IMR-90 (cell line): ENCODE measurements at places on chromosomes 7 and 10. TPM values are rescaled to one million over a fixed set of nuclear protein-coding genes. Genes with fewer than 3 reads are reported as not detected.

- peaks cover 16% of the 10 kb centered on the region for H3K36me3 ChIP-seq
- peak overlapping the region; percentile 99 for H3K4me3 ChIP-seq
- peak; percentile 70 for DNase-seq
- H3K27me3 ChIP-seq: no peaks in the 10 kb centered on the region
- peak overlapping the region; percentile 70 for H3K27ac ChIP-seq
- peaks cover 9% of the 10 kb centered on the region for H3K4me1 ChIP-seq
Observed at GRCh38 chr10:14604181-14605142, 170.2 kb downstream of the FAM107B start.

GRCh38 chr7:84549409-84549808, 354.8 kb upstream of the SEMA3A start:
- no peak overlapping the region for H3K4me3 ChIP-seq
- H3K36me3 ChIP-seq: no peaks in the 10 kb centered on the region
- no peak overlapping the region for H3K27ac ChIP-seq
- H3K27me3 ChIP-seq: no peaks in the 10 kb centered on the region
- peaks cover 3% of the 10 kb centered on the region for H3K4me1 ChIP-seq

DNA sequence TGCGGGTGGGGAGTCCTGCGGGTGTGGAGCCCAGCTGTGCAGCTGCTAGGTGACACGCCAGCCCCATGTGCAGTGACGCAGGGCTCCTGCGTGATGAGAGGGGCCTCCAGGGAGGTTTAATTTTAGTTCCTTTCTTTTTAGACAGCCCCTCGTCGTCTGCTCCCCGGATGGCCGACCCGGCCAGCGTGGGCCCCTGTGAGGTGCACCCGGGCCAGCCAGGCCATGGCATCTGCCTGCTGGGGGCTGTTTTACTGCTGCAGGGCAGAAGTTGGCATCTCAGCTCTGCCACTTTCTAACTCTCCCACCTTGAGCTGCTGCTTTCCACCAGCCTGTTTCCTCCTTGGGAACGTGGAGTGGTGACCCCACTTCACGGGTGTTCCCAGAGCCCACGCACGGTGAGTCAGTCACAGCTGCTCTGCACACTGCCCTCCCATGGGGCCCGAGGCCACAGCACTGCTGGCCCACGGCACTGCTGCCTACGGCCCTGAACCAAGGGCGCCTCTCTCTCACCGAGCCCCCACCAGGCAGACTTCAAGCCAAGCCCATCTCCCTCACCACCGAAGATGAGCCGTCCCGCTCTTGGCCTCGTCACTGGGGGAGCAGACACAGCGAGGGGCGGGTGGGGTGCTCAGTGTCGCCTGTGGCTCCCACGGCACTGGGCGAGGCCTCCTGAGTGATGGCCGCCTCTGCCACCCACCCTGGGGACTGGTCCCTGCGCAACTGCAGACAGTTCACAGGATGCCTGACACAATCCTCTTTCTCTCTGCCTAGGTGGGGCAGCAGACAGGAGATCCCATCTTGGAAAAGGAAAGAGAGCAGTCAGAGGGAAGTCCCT, 21.3 kb downstream of the CYP2W1 start:
- no peaks in the 10 kb centered on the region for H3K27me3 ChIP-seq
- no peak overlapping the region for H3K4me3 ChIP-seq
- H3K36me3 ChIP-seq: peaks cover 26% of the 10 kb centered on the region
- H3K4me1 ChIP-seq: no peaks in the 10 kb centered on the region
- H3K27ac ChIP-seq: no peak overlapping the region

- H3K27me3 ChIP-seq: no peaks in the 10 kb centered on the region
- H3K27ac ChIP-seq: no peak overlapping the region
- no peaks in the 10 kb centered on the region for H3K4me1 ChIP-seq
Observed at GRCh38 chr7:94323844-94324243, 70.9 kb upstream of the COL1A2 start.

DNA sequence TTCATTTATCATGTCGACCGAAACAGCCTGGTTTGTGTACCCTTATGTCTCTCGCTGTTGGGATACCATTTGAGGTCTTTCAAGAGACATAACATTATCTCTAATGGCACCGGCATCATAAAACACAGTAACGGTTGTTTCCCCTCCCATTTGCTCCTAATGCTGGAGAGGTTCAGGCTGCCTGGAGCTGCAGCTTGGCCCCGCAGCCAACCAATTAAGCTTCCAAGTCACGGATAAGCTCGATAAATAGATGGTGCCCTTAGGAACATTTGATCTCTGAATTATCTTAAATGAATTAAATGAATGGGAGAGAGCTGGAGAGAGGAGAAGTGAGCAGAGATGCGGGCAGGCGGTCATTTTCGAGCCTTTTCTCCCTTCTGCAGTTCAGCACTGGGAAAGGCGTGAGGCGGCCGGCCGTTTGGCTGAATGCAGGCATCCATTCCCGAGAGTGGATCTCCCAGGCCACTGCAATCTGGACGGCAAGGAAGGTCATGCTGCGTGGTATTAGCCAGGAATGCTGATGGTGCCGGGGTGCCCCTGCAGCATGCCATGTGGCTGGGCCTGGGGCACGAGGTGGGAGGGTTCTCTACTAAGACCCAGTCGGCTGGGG, 12.6 kb downstream of the CPA4 start:
- no peak overlapping the region for H3K27ac ChIP-seq
- H3K4me3 ChIP-seq: no peak overlapping the region
- DNase-seq: no peak
- H3K36me3 ChIP-seq: peaks cover 2% of the 10 kb centered on the region

- H3K27ac ChIP-seq: peak overlapping the region; percentile 95
- H3K4me3 ChIP-seq: no peak overlapping the region
- peaks cover 19% of the 10 kb centered on the region for H3K4me1 ChIP-seq
Observed at GRCh38 chr7:25026156-25026555, 46.2 kb upstream of the OSBPL3 start.

- no peaks in the 10 kb centered on the region for H3K27me3 ChIP-seq
- H3K4me1 ChIP-seq: no peaks in the 10 kb centered on the region
- no peak overlapping the region for H3K27ac ChIP-seq
- no peaks in the 10 kb centered on the region for H3K36me3 ChIP-seq
- peak; percentile 73 for DNase-seq
- no peak overlapping the region for H3K4me3 ChIP-seq
Observed at GRCh38 chr10:19788075-19788686, 28.1 kb upstream of the PLXDC2 start.

DNA sequence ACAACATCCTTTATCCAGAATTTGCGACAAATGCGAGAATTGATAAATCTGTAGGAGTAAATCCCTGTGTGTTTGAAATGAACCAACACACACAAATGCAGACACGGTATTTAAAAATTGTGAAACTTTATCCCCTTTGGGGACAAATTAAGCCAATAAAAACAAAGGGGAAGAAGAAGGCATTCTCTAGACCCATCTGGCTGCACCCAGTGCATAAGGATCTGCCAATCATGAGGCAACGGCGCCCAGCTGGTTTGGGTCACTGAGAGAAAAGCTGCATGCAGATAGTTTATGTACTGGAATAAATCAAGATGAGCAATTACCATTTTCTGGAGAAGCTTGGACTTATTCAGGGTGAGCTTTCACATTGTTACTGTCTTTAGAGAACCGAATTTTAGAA, 45.7 kb downstream of the VAX1 start:
- H3K4me1 ChIP-seq: no peaks in the 10 kb centered on the region
- H3K36me3 ChIP-seq: no peaks in the 10 kb centered on the region
- no peak for DNase-seq
- no peaks in the 10 kb centered on the region for H3K27me3 ChIP-seq

DNA sequence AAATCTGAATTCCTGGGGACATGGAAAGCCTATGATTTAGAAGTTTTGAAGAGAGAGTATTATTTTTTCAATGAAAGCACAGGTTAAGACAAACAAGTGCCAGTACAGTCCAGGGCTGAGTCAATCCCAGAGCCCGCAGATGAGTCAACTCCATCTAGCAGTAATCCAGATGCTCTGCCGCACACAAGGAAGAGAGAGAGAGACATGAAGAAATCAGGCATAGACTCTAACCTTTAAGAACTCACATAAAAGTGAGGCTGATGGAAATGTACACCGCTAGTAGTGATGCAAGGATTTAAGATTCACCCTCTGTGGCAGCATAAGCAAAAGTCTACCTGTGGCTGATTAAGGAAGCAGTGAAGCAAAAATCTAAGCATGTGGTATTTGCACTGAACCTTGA, 651.5 kb downstream of the TNS3 start:
- no peaks in the 10 kb centered on the region for H3K36me3 ChIP-seq
- H3K4me3 ChIP-seq: no peak overlapping the region
- H3K4me1 ChIP-seq: peaks cover 14% of the 10 kb centered on the region
- no peaks in the 10 kb centered on the region for H3K27me3 ChIP-seq
- H3K27ac ChIP-seq: peak overlapping the region; percentile 9; the same call in 1 of the 2 replicates

- H3K36me3 ChIP-seq: no peaks in the 10 kb centered on the region
- no peak for DNase-seq
- H3K4me3 ChIP-seq: no peak overlapping the region
- no peak overlapping the region for H3K27ac ChIP-seq
- H3K4me1 ChIP-seq: no peaks in the 10 kb centered on the region
- peaks cover 84% of the 10 kb centered on the region for H3K27me3 ChIP-seq
Observed at GRCh38 chr7:289209-289755, 688 bp upstream of the FOXL3 start.

GRCh38 chr10:54985732-54986131, 184.7 kb upstream of the PCDH15 start:
- no peaks in the 10 kb centered on the region for H3K27me3 ChIP-seq
- no peak for DNase-seq
- H3K27ac ChIP-seq: no peak overlapping the region

GRCh38 chr7:130154501-130155317, 50.5 kb downstream of the TMEM209 start:
- no peaks in the 10 kb centered on the region for H3K4me1 ChIP-seq
- no peak for DNase-seq
- H3K27ac ChIP-seq: no peak overlapping the region
- no peak overlapping the region for H3K4me3 ChIP-seq
- H3K36me3 ChIP-seq: no peaks in the 10 kb centered on the region

GRCh38 chr10:88730864-88731263, 24.8 kb downstream of the LIPK start:
- DNase-seq: no peak
- H3K4me1 ChIP-seq: no peaks in the 10 kb centered on the region
- no peak overlapping the region for H3K27ac ChIP-seq

DNA sequence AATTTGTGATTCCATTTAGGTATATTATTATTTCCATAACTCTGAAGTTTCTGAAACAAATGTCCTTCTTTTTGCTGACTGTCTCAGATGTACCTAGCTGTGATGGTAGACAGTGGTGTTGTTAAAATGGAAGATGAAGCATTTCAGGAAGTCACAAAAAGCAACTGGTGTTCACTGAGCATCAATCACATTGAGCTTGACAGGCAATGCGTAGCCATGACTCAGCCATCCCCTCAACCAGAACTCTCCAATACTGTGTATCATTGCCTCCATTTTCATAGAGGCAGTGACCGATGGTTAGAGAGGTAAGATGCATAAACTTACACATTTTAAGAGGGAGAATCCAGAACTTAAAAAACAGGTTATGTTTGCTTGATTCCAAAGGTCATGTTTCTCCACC, 434.0 kb downstream of the INHBA start:
- peak; percentile 5 for DNase-seq
- H3K4me1 ChIP-seq: no peaks in the 10 kb centered on the region
- no peaks in the 10 kb centered on the region for H3K27me3 ChIP-seq
- H3K27ac ChIP-seq: no peak overlapping the region
- H3K4me3 ChIP-seq: no peak overlapping the region

DNA sequence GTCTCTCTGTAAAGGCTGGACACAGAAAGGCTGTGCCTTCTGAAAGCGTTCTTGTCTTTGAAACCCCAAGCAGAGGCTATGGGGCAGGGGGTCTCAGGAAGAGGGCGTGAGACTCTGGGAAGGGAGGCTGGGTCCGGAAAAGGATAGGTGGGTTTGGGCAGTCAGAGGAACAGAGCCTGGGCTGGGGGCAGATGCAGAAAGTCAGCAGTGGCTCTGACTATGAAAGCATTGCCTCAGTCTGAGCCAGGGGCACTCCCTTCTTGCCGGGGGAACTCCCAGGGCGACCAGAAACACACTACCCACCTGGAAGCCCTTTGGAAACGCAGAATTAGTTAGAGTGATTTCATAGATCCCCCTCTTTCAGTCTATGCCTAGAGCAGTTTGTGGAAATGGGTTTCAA, 72.0 kb downstream of the VWA2 start:
- H3K36me3 ChIP-seq: no peaks in the 10 kb centered on the region
- H3K27me3 ChIP-seq: peaks cover 16% of the 10 kb centered on the region
- H3K27ac ChIP-seq: no peak overlapping the region
- DNase-seq: no peak
- no peak overlapping the region for H3K4me3 ChIP-seq
- H3K4me1 ChIP-seq: peaks cover 10% of the 10 kb centered on the region; the same call in 1 of the 2 replicates

DNA sequence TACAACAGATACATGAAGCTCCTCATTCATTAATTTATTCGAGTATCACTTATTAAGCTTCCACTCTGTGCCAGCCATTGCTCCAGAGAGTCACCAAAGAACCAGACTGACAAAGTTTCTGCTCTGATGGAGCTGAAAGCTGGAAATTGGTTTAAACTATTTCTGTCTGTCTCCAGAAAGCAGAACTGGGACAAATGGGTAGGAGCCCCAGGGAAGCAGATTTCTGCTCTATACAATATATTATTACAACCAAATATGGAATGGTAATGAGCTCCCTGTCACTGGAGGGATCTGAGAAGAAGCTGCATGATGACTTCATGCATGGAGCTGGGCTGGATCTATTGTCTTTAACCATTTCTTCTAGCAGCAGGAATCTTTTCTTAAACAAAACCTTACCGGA, 165.4 kb upstream of the ADO start:
- H3K4me1 ChIP-seq: peaks cover 4% of the 10 kb centered on the region; the same call in 1 of the 2 replicates
- no peaks in the 10 kb centered on the region for H3K36me3 ChIP-seq
- H3K4me3 ChIP-seq: no peak overlapping the region
- no peaks in the 10 kb centered on the region for H3K27me3 ChIP-seq
- no peak for DNase-seq

- H3K27me3 ChIP-seq: peaks cover 58% of the 10 kb centered on the region
- no peak overlapping the region for H3K27ac ChIP-seq
- H3K4me3 ChIP-seq: no peak overlapping the region
Observed at GRCh38 chr7:151873402-151873965, 3.4 kb downstream of the PRKAG2 start.

GRCh38 chr10:126481181-126481580, 92.9 kb upstream of the ADAM12 start:
- no peak for DNase-seq
- no peak overlapping the region for H3K27ac ChIP-seq
- no peaks in the 10 kb centered on the region for H3K4me1 ChIP-seq

The STK31 gene
- polyA plus RNA-seq: not detected in 2 replicates

The SHTN1 gene
- polyA plus RNA-seq: 1.9 and 2.3 TPM in 2 replicates

The VWA2 gene
- polyA plus RNA-seq: not detected in 2 replicates

The CHAT gene
- not detected in 2 replicates for polyA plus RNA-seq
